ENCODE measurements at places on chromosomes 13 and 19.

DNA sequence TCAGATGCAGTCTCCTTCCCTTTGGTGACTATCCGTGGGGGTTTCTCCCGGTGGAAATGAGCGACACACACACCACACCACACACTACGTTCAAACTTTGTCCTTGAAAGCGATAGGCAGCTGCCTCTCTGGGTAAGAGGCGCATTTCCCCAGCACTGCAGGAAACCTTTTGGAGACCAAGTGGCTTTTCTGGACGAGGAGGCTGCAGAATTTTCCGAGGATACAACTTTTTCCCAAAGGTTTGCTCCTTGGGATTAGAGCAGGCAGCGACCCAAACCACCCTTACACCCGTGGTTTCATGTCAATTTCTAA lies 38.2 kb upstream of the FLT1 start:
- H3K4me3 ChIP-seq: peak overlapping the region; percentile 51
- peaks cover 48% of the 10 kb centered on the region for H3K27me3 ChIP-seq
- no peak for DNase-seq
- H3K36me3 ChIP-seq: no peaks in the 10 kb centered on the region
- H3K4me1 ChIP-seq: peaks cover 9% of the 10 kb centered on the region

GRCh38 chr13:67509018-67509417 lies 278.9 kb upstream of the PCDH9 start:
- no peak overlapping the region for H3K27ac ChIP-seq
- no peaks in the 10 kb centered on the region for H3K36me3 ChIP-seq
- no peaks in the 10 kb centered on the region for H3K27me3 ChIP-seq
- H3K4me1 ChIP-seq: no peaks in the 10 kb centered on the region
- DNase-seq: no peak

GRCh38 chr19:35516310-35516709 lies 2.9 kb upstream of the DMKN start:
- H3K27me3 ChIP-seq: peaks cover 23% of the 10 kb centered on the region
- no peak for DNase-seq

DNA sequence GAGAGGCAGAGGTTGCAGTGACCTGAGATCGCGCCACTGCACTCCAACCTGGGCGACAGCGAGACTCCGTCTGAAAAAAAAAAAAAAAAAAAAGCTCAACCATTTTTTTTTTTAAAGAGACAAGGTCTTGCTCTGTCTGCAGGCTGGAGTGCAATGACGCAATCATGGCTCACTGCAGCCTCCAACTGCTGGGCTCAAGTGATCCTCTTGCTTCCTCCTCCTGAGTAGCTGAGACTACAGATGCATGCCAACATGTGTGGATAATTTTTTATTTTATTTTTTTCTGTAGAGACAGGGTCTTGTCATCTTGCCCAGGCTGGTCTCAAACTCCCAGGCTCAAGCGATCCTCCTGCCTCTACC lies 10.3 kb downstream of the EHD2 start:
- DNase-seq: peak; percentile 60
- no peak overlapping the region for H3K27ac ChIP-seq
- H3K4me1 ChIP-seq: peaks cover 24% of the 10 kb centered on the region
- H3K27me3 ChIP-seq: peaks cover 17% of the 10 kb centered on the region
- peak overlapping the region; percentile 71 for H3K4me3 ChIP-seq

DNA sequence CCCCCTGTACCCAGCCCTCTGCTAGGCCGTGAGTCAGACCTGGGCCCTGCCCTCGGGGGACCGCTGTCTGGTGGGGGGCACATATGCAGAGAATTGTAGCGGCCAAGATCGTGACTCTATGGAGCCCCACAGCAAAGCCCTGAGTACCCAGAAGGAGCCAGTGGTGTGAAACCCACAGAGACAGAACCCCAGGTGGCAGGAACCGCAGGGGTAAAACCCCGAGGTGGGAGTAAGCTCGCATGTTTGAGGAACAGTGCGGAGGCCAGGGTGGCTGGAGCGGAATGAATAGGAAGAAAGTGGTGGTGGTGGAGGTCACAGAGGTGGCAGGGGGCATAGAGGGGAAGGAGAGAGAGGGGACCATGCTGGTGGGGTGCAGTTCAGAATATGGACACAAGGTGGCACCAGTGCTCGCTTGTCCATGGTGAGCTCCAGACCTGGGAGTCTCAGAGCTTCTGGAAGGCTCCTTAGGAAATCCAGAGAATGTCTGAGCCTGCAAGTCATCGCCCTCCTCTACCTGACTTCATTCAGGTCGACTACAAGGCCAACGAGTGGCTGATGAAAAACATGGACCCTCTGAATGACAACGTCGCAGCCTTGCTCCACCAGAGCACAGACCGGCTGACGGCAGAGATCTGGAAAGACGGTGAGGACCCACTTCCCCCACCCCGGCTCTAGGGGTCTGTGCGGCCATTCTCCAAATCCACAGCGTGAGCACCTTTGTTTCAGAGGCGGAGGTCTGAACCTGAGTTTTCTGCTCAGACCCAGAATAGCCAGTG lies 48.9 kb downstream of the MYH14 start:
- peaks cover 22% of the 10 kb centered on the region for H3K27me3 ChIP-seq
- peak; percentile 28 for DNase-seq
- peaks cover 7% of the 10 kb centered on the region for H3K36me3 ChIP-seq
- H3K27ac ChIP-seq: no peak overlapping the region

Data from activated T-cell treated with anti-CD3 and anti-CD28 coated beads, Interleukin-2, amount 50 U/mL, for 72 hours (primary cell).